ENCODE measurements at places on chromosomes 16 and 17.
A peak's percentile ranks its signal among the peaks of the same experiment; 100 is the strongest.

- DNase-seq, result no peak
These were observed 285.1 kb downstream of the HS3ST3A1 start for GRCh38 chr17:13316657-13317056.

DNA sequence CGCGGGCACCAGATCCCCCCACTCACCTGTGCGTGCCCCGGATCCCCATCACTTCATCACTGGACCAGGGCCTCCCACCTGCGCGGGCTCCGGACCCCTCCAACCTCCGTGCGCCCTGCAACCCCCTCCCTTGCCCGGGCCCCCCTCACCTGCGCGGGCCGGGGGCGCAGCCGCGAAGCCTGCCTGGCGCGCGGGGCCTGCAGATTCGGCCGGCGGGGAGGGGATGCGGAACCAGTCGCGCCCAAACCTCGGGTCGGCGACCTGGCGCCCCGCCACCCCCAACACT, 202 bp downstream of the CEP131 start:
- DNase-seq, result no peak

- no peak for DNase-seq
These were observed 2.1 kb downstream of the GSE1 start for GRCh38 chr16:85615014-85615851.

GRCh38 chr17:4759776-4760236, 11.9 kb upstream of the TM4SF5 start:
- no peak for DNase-seq

- no peak for DNase-seq
These were observed 155.3 kb downstream of the PITPNC1 start for GRCh38 chr17:67532326-67532871.

GRCh38 chr17:71200597-71200996, 920.2 kb upstream of the SOX9 start:
- no peak for DNase-seq

GRCh38 chr17:19717411-19717908, 1.1 kb upstream of the SLC47A2 start:
- DNase-seq, result no peak

DNA sequence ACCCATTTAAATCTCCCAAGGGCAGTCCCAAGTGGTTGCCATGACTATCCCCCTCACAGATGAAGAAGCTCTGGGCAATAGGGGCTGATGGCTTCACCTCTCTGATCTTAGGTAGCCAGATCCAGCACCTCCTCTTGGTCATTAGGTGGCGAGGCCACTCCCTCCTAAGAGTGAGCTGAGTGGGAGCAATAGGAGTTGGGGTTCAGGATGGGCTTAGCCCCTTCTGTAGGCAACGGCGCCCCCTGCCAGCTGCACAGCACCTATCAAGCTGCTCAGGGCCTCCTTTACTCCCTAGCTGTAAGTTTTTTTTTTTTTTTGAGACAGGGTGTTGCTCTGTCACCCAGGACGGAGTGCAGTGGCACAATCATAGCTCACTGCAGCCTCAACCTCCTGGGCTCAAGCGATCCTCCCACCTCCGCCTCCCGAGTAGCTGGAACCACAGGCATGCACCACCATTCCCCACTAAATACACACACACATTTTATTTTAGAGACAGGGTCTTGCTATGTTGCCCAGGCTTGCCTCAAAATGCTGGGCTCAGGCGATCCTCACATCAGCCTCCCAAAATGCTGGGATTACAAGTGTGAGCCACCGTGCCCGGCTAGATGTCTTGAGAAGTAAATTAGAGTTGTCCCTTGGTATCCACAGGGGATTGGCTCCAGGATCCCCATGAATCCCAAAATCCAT, 3.5 kb upstream of the RRAD start:
- DNase-seq, result no peak

DNA sequence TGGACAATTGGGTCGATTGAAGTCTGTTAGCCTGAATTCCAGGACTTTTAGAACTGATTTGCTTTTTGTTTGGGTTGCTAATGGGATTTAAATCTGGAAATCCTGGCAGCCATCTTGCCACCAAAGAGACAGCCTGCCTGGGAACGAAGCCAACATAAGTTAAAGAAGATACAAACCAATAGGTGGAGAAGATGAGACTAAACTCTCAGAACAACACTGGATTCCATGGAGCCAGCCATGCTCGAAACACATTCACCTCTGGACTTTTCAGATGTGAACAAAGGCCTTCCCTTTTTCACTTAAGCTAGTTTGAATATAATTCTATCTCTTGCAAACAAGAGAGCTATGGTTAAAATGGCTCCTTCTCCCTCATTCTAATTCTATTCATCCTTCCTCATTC, 135.9 kb downstream of the TOX3 start:
- no peak for DNase-seq

DNA sequence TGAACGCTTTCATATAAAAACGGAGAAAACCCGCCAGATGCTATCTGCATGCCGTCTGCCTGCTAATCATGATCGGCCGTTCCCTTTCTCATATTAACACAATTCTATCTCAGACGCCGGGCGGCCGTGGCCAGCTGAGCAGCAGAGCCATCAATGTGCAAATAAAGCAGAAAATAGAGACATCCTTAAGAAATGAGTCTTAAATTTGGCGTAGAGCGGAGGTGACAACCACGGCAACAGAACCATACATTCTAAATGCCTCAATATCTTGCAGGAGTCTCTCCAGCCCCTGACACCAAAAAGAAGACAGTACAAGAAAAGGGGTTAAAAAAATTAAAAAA, 2.7 kb upstream of the IRX5 start:
- DNase-seq, result peak; percentile 42

DNA sequence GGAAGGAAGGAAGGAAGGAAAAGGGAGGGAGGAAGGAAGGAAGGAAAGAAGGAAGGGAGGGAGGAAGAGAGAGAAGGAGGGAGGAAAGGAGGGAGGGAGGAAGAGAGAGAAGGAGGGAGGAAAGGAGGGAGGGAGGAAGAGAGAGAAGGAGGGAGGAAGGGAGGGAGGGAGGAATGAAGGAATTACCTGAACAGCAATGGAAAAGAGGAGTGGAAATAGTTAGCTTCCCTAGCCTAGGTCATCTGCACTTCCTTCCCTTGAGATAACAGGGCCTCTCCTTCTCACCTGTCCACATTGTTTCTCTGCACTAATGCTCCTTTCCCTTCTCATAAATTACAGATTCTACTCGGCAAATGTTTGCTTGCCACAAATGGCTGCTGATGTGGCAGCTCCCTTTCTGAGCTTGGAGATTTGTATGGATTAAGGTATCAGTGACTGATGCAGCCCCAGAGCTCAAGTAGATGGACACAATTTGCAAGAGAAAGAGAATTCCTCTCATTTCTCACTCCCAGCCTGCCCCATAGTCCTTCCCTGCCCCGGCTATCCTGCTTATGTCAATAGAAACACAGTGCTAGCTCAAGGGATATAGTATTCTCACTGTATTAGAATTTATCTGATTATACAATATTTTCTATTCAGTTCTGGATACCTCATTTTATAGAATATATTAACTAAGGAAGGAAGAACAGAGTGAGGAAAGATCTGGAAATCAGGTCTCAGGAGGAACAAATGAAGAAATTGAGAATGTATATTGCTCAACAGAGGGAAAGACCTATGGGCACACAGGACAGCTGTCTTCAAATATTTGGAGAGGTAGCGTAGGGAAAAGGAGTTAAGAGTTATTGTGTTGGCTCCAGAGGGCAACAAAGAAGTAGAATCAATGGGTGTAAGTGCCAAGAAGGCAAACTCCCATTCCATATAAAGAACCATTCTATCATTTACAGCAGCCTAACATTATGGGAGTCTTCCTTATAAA, 14.6 kb downstream of the HOXB1 start:
- DNase-seq, result no peak

DNA sequence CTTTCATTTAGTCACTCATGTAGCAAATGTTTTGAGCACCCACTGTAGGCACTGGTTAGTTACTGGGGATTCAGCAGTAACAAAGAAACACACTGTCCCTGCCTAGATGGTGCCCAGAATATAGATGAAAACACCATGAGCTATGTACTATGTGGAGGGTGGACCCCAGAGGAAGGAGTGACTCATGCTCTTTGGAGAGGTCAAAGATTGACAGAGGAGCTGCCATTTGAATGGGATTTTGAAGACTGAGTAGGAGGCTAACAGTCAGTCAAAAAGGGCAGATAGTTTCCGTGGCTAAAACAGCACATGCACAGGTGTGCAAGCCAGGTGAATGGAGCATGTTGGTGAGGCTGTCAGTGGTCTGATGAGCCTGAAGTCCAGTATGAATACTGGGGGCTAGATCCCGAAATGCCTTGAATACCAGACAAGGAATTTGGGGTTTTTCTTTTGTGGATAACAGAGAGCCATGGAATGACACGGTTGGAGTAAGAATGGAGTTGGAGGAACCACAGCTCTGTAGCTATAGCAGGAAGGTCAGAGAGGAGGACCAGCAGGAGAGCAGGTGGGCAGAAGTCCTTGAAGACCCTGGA, 6.1 kb downstream of the IL21R start:
- DNase-seq, result peak; percentile 39

GRCh38 chr16:65235339-65236177, 113.7 kb upstream of the CDH11 start:
- no peak for DNase-seq

DNA sequence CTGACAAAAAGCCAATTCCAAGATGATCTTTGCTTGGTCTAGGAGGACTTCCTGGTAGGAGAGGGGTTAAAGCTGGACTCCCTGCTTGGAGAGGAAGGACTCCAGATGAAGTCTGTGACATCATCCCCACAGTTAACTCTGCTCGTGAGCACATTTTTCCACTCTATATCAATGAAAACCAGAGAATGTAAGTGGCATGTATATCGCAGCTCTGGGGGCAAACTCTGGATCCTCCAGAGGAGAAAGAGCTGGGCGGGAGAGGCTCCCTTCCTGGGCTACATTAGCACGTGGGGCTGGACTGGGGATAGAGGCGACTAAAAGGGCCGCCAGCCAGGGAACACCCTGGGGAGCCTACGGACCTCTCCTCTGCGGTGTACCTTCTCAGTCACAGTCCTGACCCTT, 34.1 kb downstream of the HIC1 start:
- DNase-seq, result peak; percentile 67

GRCh38 chr16:22417019-22417418, 42.6 kb upstream of the CDR2 start:
- DNase-seq, result no peak

GRCh38 chr17:35747540-35748017, 5.5 kb downstream of the GAS2L2 start:
- DNase-seq, result peak; percentile 68

DNA sequence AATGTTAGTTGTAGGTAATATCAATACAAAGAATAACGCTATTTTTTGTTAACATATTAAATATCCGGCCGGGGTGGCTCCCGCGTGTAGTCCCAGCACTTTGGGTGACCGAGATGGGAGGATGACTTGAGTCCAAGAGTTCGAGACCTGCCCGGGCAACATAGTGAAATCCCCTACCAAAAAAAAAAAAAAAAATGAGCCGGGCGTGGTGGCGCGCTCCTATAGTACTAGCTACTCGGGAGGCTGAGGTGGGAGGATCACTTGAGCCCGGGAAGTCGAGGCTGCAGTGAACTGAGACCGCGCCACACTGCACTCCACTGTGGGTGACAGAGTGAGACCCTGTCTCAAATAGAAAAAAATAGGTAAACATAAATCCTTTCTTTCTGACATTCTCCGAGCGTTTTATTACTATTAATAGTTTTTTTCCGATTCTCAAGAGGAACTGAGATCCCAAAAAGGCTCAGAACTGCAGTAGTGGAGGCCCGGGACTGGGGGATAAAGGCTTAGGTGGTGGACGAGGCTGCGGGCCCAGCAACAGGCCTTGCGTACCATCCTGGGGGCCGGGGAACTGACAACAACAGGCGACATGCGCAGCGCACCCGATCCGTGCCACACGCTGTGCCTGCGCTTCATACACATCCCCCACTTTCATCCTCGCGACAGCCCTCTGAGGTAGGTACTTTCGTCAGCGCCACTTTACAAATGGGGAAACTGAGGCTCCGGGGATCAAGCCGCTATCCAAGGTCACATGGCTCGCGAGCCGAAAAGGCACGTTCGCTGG, 919 bp downstream of the N4BP1 start:
- no peak for DNase-seq

DNA sequence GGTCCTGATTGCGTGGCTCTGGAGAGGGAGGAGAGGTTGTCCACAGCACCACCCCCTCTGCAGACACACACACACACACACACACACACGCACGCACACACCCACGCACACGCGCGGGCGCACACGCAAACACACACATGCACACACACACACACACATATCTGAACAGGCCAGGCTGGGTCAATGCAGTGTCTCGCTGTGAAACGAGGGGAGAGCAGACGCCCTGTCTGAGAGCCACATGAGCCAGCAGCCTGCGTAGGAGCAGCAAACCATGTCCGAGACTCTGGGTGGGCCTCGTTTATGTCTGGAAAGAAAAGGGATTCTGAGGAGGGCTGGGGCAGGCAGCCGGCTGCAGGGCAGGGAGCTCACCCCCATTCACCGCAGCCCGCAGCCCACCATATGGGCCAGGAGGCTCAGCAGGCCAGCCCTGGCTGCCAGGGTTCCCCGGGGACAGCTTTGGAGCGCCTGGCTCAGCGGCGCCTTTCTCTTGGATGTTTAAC, 93.3 kb upstream of the TNRC6C start:
- DNase-seq, result no peak

GRCh38 chr16:31291376-31291775, 31.6 kb downstream of the ITGAM start:
- DNase-seq, result no peak

DNA sequence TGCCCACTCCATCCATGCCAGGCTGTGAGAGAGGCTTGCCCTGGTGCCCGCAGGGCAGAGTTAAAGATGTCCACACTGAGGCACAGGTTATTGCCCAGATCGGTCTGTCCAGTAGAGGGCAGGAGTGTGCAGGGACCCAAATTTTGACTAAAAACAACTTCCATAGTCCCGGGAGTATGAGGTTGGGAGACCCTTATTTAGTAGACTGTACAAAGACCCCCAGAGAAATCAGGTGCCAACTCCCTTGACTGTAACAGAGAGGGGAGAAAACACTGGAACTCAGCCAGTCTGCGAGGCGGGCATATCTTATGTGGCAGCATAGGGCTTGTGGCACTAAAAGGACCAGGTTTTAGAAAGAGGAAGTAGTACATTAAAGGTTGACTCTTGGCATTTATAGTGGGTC, 43.4 kb downstream of the HNF1B start:
- peak; percentile 27 for DNase-seq

DNA sequence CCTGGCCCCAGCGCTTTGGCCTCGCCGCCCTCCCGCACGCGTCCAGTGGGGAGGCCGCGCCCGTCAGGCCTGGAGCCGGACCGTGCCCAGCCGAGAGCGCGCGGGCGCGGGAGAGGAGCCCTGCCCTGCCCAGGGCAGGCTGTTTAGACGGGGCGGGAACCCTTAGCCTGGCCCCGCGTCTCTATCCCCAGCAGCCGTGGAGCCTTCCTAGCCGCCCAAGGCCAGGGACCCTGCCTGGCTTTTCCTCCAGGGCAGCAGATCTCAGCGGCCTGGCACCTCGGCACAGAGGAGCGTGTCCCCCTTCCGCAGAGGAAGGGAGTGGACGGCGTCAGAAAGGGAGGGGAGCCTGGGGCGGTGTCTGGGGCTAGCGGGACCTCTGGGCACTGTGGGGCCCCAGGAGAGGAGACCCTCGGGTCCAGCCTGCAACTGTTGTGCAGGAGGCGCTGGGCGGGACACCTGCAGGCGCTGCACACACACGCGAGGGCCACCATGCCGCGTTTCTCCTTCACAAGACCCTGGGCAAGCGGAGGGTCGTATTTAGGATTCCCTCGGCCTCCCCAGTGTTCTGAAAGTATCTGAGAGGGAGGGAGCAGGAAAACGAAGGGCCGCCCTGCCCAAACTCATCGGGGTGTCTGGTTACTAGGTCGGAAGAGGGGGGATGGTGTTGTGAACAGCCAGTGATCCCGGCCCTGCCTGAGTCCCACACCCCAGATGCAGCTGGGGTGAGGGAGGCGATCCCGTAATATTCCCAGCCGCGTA, 2.3 kb upstream of the NPTX1 start:
- DNase-seq, result no peak

All from endothelial cell of umbilical vein (primary cell).